Astrocyte (in vitro differentiated cells and primary cell): ENCODE measurements at places on chromosomes 16 and 17.
A peak's percentile ranks its signal among the peaks of the same experiment; 100 is the strongest.

DNA sequence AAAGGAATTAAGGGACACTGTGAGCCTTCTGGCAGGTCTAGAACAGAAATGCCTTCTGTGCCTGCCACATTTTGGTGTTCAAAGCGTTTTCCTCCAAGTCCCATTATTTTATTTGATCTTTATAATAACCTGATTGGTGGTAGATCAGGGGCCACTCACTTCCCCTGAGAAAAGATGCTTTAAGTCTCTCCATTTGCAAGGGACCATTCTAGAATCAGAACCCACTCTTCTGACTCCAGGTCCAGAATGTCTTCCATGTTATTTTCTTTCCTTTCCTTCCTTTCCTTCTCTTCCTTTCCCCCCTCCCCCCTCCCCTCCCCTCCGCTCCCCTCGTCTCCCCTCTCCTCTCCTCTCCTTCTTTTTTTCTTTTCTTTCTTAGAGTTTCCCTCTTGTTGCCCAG lies 19.3 kb upstream of the CDC42EP4 start:
- no peak for DNase-seq

- DNase-seq: peak; percentile 99
These were observed 41.1 kb upstream of the TANGO6 start for GRCh38 chr16:68802190-68802589.

DNA sequence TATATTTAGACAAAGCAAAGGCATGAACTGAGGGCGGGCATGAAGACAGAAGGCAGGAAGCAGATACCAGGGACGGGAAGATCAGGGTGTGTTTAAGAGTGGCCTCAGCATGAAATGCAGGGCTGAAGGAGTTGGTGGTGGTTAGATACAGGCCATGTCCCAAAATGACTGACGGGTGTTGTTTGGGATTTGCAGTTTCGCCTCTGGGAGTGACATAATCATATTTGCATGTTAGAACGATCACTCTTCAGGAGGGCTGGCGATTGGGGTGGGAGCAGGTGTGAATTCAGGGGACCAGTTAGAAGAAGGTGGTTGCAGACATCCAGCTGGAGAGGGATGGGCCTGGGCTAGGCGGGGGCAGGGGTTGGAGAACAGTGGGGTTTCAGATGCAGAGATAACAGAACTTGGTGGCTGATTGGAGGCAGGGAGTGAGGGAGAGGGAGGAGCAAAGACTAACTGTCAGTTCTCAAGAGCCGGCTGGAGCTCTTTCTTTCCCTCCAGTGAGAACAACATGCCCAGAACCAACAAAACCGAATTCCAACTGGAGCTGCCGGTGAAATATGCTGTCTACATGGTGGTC lies 27.2 kb upstream of the ITGAX start:
- no peak for DNase-seq

DNA sequence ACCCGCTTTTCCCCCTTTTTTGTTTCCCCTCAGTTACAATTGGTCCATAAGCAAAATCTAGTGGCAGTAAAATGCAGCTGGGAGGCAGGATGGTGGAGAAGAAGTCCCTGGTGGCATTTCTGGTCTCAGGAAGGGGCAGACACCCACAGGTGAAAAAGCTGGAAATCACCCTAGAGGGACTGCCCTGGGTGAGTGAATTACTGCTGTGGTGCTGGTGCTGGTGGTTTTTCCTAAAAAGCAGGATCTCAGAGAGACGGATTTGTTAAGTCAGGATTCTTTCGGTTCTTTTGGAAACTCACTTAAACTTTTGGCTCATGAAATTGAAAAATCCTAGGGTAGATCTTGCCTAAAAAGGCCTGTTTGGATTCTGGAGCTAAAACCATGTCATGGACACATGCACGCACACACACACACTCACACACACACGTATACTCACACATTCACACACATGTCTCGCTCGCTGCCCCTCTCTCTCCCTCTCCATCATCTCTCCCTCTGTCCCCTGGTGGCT lies 65.8 kb downstream of the NKD1 start:
- DNase-seq: no peak

DNA sequence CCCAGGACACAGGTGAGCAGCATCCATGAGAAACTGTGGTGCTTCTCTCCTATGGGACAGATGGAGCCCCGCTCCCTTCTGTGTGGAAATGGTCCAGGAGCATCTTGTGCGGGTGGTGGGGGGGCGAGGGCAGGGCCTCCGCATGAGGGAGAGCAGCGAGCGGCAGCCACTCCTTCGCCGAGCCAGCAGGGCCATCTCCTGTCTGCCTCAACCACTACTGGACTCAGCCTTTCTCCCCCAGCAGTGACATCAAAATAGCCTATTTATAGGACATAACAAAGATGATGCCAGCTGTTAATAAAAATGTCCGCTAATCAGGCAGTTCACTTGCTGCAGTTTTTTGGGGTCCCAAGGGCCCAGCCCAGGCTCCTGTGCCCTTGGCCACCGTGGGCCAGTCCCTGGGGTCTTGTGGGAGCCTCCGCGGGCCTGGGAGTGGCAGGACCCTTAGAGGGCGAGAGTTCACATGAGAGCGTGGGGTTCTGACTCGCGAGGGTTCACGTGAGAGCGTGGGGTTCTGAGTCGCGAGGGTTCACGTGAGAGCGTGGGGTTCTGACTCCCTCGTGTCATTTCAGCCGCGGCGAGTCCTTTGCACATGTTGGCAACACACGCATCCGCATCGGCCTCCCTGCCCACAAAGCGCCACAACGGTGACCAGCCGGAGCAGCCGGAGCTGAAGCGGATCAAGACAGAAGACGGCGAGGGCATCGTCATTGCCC lies 47.4 kb downstream of the WDR45B start:
- DNase-seq: no peak
